Myocyte (in vitro differentiated cells): ENCODE measurements at places on chromosomes 1 and 21. TPM values are rescaled to one million over a fixed set of nuclear protein-coding genes. Genes with fewer than 3 reads are reported as not detected.
A peak's percentile ranks its signal among the peaks of the same experiment; 100 is the strongest.

GRCh38 chr1:905071-905749 lies 18.5 kb upstream of the SAMD11 start:
- DNase-seq = no peak

DNA sequence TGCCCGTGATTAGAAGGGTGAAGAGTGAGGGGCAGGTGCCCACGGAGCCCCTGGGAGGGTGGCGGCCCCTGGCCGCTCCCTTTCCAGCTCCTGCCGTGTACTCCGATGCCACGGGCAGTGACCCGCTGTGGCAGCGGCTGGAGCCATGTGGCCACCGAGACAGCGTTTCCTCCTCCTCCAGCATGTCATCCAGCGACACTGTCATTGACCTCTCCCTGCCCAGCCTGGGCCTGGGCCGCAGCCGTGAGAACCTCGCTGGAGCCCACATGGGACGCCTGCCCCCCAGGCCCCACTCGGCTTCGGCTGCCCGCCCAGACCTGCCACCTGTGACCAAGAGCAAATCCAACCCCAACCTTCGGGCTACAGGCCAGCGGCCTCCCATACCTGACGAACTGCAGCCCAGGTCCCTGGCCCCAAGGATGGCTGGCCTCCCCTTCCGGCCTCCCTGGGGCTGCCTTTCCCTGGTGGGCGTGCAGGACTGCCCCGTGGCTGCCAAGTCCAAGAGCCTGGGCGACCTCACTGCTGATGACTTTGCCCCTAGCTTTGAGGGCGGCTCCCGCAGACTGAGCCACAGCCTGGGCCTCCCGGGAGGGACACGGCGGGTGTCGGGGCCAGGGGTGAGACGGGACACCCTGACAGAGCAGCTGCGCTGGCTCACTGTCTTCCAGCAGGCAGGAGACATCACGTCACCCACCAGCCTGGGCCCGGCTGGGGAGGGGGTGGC lies 22.0 kb downstream of the PANK4 start:
- peak; percentile 59 for DNase-seq

DNA sequence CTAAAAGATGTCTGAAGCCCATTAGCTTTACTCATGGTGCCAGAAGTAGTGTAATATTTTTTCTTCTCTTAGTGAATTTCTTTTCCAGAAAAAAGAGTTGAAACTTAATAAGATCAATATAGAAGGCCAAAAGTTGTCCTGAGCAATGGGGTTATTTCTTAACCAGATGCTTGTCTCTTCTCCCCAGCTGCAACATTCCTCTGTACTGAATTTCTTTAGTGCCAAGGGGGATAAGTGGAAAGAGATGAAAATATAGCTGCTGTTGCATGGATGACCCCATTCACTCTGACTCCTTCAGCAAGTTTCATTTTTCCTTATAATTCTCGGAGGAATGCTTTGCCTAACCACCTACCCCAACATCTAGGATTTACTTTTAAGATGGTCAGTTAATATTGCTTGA lies 675.0 kb downstream of the USP25 start:
- no peak for DNase-seq

DNA sequence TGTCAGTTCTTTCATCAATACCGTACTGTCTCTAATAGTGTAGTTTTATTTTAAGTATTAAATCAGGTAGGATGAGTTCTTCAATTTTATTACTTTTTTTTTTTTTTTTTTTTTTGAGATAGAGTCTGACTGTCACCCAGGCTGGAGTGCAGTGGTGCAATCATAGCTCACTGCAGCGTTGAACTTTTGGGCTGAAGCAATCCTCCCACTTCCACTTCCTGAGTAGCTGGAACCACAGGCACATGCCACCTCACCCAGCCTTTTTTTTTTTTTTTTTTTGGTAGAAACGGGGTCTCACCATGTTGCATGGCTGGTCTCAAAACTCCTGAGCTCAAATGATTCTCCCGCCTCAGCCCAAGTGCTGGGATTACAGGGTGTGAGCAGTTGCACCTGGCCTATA lies 44.3 kb downstream of the INAVA start:
- DNase-seq = no peak

GRCh38 chr1:1040004-1040991 lies 20.4 kb downstream of the AGRN start:
- DNase-seq = peak; percentile 57

GRCh38 chr1:46001081-46001785 lies 131.2 kb downstream of the PIK3R3 start:
- no peak for DNase-seq

Gene PCBP3
- total RNA-seq = 1.5 and 1.7 TPM in 2 replicates

DNA sequence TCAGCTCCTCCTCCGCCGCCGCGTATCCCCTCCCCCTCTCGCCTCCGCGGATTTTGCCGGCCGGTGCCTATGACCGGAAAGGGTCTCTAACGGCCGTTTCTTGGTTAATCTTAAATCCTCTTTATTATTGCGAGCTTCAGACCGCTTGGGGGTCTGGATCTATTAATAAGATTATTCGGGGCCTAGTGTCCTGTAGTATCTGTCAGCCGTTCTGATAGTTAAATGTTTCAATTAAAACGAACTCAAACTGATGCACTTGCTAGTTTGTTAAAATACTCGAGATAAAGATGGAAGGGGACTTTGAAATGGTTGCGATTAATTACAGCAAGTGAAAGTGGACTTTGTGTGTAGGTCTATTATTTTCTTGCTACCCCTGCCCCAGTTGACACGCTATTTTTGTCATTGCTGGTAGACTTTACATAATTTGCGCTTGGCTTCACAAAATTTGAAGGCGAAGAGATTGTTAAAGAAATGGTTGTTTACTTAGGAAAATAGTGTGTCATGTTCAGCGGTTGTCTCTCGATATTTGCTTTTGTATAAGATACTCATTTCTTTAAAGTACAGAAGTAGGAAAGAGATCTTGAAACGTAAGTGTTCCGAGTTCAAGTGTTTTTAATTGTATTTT lies 779 bp downstream of the SON start:
- peak; percentile 3 for DNase-seq

Gene KCNE2
- 0.47 TPM in 1 of 2 replicates, not detected in the other for total RNA-seq
